ENCODE measurements at places on chromosomes 6 and 20.

DNA sequence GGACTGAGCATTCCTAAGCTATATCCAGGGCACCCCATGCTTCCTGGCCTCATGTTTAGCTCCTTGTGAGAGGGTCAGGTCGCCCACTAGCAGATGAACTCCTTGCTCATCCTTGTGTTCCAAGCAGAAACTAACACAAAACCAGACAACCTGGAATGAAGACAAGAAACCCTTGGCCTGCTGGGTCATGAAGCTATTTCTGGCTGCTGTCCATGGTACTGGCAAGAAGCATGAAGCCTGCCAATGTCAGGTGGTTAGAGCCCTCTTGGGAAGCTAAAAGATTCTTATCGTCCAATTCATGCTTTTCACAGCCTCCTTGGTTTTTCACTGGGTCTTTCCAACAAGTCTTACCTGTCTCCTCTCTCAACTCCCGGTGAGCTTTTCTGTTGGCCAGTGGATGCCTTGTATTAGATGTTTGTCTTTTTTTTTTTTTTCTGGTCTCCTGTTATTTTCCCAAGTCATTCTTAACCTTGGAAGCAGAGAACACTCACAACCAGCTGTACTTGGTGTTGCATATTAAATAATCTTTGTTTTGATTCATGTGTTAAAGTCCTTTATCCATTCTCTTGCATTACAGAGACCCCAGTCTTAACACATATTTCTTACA lies 180.3 kb downstream of the ANKRD60 start:
- DNase-seq: no peak

DNA sequence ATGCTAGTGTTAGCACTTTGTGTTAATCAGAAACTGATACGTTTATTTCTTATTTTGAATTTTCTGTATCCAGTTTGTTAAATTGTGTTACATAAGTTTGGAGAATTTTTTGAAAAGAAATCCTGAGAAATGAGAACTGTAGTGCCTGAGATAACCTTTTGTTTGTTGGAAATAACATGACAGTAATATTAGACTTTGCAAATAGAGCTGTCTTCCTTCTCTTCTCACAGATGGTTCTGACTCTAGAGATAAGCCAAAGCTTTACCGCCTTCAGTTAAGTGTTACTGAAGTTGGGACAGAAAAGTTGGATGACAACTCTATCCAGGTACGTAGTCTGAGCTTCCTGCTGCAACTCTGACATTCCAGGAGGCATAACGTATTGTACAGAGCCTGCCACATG lies 69.9 kb downstream of the AFDN start:
- DNase-seq: no peak

- no peak for DNase-seq
Measured at GRCh38 chr6:33107641-33108040, 31.9 kb downstream of the HLA-DPB1 start.

DNA sequence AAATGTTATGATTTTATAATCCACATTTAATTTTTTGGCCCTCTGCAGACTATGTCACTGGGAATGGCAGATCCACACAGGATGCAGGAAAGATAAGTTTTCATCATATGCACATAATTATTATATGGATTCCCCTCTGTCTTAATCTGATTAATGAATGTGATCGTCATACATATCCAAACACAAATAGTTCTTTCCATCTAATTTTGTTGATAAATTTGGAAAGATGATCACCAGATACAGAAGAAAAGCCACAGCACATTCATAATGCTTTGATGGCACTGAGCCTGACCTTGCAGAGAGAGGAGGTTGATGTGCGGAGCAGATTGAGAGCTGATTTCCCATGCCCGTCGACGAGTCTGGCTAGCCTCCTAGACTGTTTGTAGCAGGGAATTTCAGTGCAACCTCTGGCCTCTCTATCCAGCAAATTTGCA lies 471.5 kb downstream of the EPM2A start:
- DNase-seq: no peak

GRCh38 chr6:136790411-136791295 lies 1.6 kb downstream of the MAP3K5 start:
- DNase-seq: no peak

DNA sequence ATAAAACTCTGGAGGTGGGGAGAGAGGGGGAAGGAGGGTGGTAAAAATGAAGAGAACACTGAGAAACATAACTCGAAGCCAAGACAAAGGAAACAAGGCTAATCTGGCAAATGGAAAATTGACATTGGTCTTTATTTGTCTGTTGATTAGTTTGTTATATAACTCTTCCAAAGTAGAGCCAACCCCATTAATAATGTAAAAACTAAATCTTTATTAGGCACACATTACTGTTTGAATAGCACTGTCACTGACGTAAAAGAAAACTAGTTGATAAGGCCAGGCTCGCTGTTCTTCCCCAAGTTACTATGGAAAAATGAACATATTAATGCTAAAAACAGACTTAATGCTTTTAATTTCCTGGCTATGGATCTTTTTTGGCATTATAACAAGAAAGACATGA lies 110.0 kb downstream of the MAP3K5 start:
- no peak for DNase-seq

DNA sequence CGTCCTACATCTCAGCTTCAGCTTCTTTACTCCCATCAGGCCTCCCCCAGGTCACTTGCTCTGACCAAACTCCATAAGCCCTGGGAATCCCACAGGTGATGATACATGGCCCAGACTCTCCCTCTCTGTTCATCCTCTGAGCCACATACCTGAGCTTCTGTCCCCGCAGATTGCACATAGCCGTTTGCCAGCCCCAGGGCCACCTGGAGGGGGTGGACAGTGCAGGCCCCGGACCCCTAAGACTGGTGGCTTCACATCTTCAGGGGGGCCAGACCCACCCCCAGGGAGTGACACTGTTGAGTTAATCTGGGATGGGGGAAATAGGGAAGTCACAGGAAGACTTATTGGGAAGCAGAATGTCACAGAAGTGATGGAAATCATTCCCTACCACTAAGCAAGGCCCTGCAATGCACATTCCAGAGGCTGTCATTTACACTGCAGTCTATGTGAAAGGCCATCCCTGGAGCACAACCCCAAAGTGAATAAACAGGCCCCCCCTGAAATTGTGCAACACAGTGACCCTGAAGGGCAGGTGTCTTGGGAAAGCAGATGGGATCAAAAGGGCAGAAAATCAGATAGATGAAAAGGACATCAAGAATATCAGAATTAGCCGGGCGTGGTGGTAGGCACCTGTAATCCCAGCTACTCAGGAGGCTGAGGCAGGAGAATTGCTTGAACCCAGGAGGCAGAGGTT lies 2.2 kb downstream of the RXRB start:
- DNase-seq: no peak

DNA sequence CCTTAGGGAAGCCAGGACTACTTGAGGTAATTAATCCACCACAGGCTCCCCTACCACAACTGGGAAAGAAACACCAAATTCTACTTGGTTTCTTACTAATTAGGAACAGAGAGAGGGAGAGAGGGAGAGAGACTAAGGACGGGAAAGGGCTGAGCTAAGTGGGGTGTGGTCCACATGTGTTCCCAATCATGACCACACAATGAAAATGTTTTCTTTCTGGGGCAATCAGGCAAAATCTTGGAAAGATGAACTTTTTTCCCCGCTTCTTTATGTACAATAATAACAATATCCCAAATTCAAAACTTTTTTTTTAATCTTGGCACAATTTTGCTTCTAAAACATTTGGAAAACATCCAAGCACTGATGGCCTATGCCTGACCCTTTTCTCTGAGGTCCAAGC lies 734.4 kb downstream of the MAFB start:
- DNase-seq: no peak

All from activated T-cell treated with anti-CD3 and anti-CD28 coated beads for 24 hours (primary cell).